ENCODE measurements at places on chromosomes 4 and X.

DNA sequence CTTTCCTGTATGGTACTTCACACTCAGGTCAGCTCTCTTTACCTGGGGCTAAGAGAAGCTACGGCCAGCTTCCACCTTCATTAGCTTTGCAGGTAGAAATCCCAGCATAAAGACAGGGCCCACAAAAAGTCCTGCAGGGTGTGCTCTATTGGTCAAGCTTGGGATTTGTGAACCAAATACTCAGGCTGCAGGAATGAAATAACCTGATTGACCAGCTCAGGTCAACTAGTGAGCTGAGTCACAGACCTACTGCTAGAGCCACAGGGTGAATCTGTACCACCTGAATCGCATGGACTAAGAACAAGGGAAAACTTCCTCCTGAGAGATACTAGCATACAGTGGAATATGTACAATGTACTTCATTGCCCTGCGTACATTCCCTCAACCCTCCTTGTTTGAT is 172.2 kb downstream of the HHIP start:
- no peaks in the 10 kb centered on the region for H3K36me3 ChIP-seq
- H3K27me3 ChIP-seq = no peaks in the 10 kb centered on the region
- no peak for DNase-seq
- peaks cover 4% of the 10 kb centered on the region for H3K4me1 ChIP-seq
- no peak overlapping the region for H3K4me3 ChIP-seq

GRCh38 chr4:7815981-7816380 is 123.7 kb downstream of the AFAP1 start:
- no peak for DNase-seq
- H3K27me3 ChIP-seq = no peaks in the 10 kb centered on the region
- peaks cover 41% of the 10 kb centered on the region for H3K36me3 ChIP-seq
- peaks cover 35% of the 10 kb centered on the region for H3K4me1 ChIP-seq
- no peak overlapping the region for H3K4me3 ChIP-seq

GRCh38 chrX:43985511-43985910 is 12.3 kb upstream of the NDP start:
- H3K36me3 ChIP-seq = no peaks in the 10 kb centered on the region
- H3K27me3 ChIP-seq = no peaks in the 10 kb centered on the region
- H3K27ac ChIP-seq = no peak overlapping the region

- peak overlapping the region; percentile 56 for H3K27ac ChIP-seq
- H3K4me3 ChIP-seq = no peak overlapping the region
- no peak for DNase-seq
These were observed 11.9 kb downstream of the STARD8 start for GRCh38 chrX:68659385-68659784.

- H3K27ac ChIP-seq = no peak overlapping the region
- H3K27me3 ChIP-seq = no peaks in the 10 kb centered on the region
- H3K4me3 ChIP-seq = no peak overlapping the region
- H3K4me1 ChIP-seq = peaks cover 11% of the 10 kb centered on the region
- no peaks in the 10 kb centered on the region for H3K36me3 ChIP-seq
- DNase-seq = no peak
These were observed 204.3 kb downstream of the SHROOM3 start for GRCh38 chr4:76639288-76639687.

DNA sequence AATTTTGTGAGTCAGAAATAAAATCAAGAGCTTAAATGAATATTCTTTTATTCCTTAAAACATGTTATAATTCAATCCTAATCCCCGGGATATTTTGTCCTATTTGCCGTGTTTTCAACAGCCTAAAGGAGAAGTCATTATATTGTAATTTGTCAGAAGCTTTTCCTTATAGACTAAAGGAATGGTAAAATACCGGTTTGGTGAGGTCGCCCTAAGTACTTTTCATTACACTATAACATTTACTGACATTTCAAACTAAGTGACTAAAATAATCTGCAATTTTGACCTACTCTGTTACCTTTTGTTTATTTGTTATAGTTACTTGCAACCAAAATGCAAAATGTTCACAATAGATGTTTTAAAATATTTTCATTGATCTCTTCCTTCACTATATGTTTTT is 8.8 kb downstream of the DCLK2 start:
- peaks cover 41% of the 10 kb centered on the region for H3K36me3 ChIP-seq

- no peak overlapping the region for H3K27ac ChIP-seq
- H3K27me3 ChIP-seq = no peaks in the 10 kb centered on the region
- DNase-seq = no peak
- H3K4me3 ChIP-seq = no peak overlapping the region
- no peaks in the 10 kb centered on the region for H3K4me1 ChIP-seq
- peaks cover 4% of the 10 kb centered on the region for H3K36me3 ChIP-seq
These were observed 8.9 kb downstream of the MID2 start for GRCh38 chrX:107834275-107835201.

- DNase-seq = no peak
- H3K4me3 ChIP-seq = no peak overlapping the region
- no peaks in the 10 kb centered on the region for H3K27me3 ChIP-seq
- H3K36me3 ChIP-seq = no peaks in the 10 kb centered on the region
These were observed 94.9 kb downstream of the EMCN start for GRCh38 chr4:100422894-100423293.

DNA sequence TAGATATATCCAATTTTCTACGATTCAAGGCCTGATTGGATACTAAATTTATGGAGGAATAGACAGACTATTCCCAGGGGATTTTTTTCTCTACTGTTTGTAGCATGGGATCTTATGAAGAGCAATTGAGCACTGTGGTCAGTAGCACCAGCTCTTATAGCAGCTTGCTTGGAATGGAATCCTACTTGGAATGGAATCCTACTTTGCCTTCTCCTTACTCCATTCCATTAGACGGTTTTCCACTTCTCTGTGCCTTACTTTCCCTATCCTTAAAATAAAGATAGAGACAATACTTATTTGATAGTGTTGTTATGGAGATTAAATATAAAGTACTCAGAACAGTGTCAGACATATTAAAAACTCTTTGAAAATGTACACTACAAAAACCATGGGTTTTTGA is 133.5 kb downstream of the BTC start:
- DNase-seq = no peak
- H3K27me3 ChIP-seq = no peaks in the 10 kb centered on the region
- peak overlapping the region; percentile 90 for H3K27ac ChIP-seq
- H3K4me3 ChIP-seq = no peak overlapping the region

- DNase-seq = no peak
- H3K4me1 ChIP-seq = peaks cover 8% of the 10 kb centered on the region
- no peak overlapping the region for H3K4me3 ChIP-seq
- no peaks in the 10 kb centered on the region for H3K36me3 ChIP-seq
- no peaks in the 10 kb centered on the region for H3K27me3 ChIP-seq
These were observed 69.0 kb upstream of the IQCM start for GRCh38 chr4:149884529-149885181.

DNA sequence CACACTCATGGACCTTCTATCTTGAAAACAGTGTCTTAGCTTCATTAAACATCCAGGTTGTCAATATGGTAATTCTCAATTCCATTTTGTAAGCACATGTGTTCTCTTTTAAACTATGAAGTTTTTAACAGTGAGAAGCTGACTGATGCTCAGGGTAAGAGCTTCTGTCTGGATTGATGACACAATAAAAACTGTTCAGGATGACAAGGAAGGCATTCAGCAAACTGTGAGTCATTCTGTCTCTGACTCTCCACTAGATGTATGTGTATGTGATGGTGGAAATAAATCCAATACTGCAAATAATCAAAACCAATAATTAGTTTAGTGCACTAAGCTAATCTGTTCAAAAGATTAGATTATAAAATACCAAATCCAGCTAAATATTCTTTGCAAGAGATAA is 115.3 kb upstream of the ARX start:
- no peaks in the 10 kb centered on the region for H3K36me3 ChIP-seq
- H3K27me3 ChIP-seq = peaks cover 6% of the 10 kb centered on the region
- H3K4me1 ChIP-seq = no peaks in the 10 kb centered on the region
- H3K4me3 ChIP-seq = no peak overlapping the region
- no peak overlapping the region for H3K27ac ChIP-seq

- no peak overlapping the region for H3K27ac ChIP-seq
- H3K4me3 ChIP-seq = no peak overlapping the region
- peaks cover 8% of the 10 kb centered on the region for H3K27me3 ChIP-seq
- H3K4me1 ChIP-seq = no peaks in the 10 kb centered on the region
These were observed 45.2 kb downstream of the RXFP1 start for GRCh38 chr4:158566860-158567259.

DNA sequence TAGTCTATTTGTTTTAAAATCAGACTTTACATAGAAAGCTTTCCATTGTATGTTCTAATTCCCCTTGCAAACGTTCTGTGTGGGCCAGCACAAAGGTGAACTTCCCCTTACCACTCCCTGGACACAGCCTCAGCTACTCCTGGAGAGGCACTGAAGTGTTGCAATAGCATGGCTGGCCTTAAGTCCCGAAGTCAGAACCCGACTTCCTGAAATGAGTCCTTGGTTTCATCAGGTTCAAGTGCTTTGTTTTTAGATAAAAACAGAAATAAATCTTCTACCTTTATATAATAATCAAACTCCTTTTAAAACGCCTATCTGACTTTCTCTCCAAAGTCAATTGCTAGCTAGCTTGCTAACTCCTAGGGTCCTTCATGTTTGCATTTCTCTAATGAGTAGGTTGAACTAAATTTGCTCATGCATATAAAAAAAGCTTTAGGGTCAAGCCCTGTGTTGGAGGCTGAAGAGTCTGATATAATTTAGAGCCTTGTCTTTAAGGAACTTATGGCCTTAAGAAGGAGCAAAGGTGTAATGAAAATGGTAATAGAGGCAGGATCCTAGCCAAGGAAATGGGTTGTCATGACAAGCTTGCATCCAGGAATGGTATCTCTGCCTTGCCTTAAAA is 9.0 kb downstream of the BMP3 start:
- H3K27me3 ChIP-seq = peaks cover 50% of the 10 kb centered on the region
- no peak overlapping the region for H3K4me3 ChIP-seq
- DNase-seq = no peak
- H3K36me3 ChIP-seq = no peaks in the 10 kb centered on the region
- H3K27ac ChIP-seq = no peak overlapping the region

DNA sequence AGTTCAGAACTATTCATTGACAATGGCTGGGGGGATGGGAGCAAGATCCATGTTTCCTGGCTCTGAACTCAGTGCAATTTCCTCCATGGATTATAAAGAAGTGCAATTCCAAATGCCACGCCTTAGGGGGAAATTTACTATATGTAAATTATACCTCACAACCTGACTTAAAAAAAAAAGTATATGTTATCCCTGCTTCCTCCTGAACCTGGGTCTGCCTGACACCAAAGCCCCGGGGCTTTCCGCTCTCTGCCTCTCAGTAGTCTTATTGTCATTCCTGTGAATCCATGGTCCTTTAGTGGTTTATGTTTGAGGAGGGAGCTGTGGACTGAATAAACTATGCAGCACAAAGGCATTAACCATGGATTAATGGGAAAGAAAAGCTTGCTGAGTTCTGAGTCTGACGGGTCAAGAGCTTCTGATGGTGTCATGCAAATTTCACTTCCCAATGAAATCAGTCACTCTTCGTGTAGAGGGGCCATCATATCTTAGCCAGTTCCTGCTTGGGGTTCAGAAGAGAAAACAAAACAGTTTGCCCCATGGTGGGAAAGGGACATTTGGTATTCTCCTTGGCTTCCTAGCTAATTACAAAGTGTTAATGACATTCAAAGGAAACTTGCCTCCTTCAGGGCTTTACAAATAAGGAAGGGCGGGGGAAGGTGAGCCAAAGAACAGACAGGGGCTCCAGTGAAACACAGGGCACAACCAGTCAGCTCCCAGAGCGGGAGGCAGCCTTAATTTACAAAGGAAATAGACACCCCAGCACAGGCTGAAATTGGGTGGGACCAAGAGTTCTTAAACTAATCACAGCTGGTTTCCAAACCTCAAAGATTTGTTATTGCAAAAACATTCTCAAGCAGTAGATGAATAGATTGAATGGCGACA is 14.3 kb downstream of the FAM9C start:
- H3K4me1 ChIP-seq = peaks cover 11% of the 10 kb centered on the region
- no peak for DNase-seq
- no peaks in the 10 kb centered on the region for H3K36me3 ChIP-seq
- peak overlapping the region; percentile 80 for H3K27ac ChIP-seq
- no peaks in the 10 kb centered on the region for H3K27me3 ChIP-seq

DNA sequence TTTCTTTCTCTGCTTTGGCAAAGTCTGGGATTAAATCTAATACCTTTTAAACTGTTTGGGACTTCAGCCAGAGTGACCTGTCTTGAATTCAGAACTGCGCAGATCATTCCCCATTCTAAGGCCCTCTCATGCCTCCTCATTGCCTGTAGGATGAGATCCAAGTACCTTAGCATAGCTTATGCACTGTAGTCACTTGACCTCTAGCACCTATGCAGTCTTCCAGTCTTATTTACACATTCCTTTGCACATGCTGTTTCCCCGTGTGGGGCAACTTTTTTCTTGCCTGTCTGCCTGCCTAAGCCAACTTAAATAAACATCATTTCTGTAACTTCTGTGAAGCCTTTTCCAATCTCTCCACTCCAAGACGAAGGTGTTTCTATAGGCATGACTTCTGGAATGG is 68.4 kb downstream of the AR start:
- H3K27me3 ChIP-seq = no peaks in the 10 kb centered on the region
- DNase-seq = no peak
- no peaks in the 10 kb centered on the region for H3K4me1 ChIP-seq
- H3K4me3 ChIP-seq = no peak overlapping the region

- no peak for DNase-seq
- no peaks in the 10 kb centered on the region for H3K27me3 ChIP-seq
- no peak overlapping the region for H3K4me3 ChIP-seq
- H3K36me3 ChIP-seq = no peaks in the 10 kb centered on the region
- no peaks in the 10 kb centered on the region for H3K4me1 ChIP-seq
These were observed 44.6 kb upstream of the FGFBP2 start for GRCh38 chr4:16007471-16008095.

- H3K4me1 ChIP-seq = no peaks in the 10 kb centered on the region
- no peaks in the 10 kb centered on the region for H3K36me3 ChIP-seq
- H3K27ac ChIP-seq = no peak overlapping the region
- no peaks in the 10 kb centered on the region for H3K27me3 ChIP-seq
These were observed 107.1 kb upstream of the C1GALT1C1 start for GRCh38 chrX:120736989-120737388.

- H3K4me1 ChIP-seq = no peaks in the 10 kb centered on the region
- H3K27ac ChIP-seq = no peak overlapping the region
- peaks cover 6% of the 10 kb centered on the region for H3K36me3 ChIP-seq
- no peak overlapping the region for H3K4me3 ChIP-seq
- H3K27me3 ChIP-seq = no peaks in the 10 kb centered on the region
These were observed 68.0 kb upstream of the MAGED1 start for GRCh38 chrX:51825436-51825835.

DNA sequence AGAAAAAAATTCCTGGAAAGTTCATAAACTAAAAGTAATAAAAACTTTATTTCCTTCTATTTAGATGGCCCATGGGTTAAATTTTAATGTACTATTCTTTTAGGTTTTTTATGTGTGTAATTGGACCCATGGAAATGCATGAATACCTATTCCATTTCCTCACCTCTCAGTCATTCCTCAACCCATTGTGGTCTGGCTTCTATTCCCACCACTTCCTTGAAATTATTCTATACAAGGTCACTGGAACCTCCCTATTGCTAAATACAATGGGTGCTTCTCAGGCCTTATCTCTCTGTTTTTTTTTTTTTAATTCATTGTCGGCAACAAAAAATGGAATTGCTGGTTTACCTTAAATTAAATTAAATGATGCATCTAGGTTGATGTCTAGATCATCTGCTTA is 17.2 kb downstream of the SLC39A8 start:
- peaks cover 3% of the 10 kb centered on the region for H3K36me3 ChIP-seq
- H3K27ac ChIP-seq = no peak overlapping the region
- no peak for DNase-seq
- H3K4me1 ChIP-seq = peaks cover 5% of the 10 kb centered on the region
- no peaks in the 10 kb centered on the region for H3K27me3 ChIP-seq

All from type B pancreatic cell (in vitro differentiated cells).